ENCODE measurements at places on chromosomes 16 and 17. TPM values are rescaled to one million over a fixed set of nuclear protein-coding genes. Genes with fewer than 3 reads are reported as not detected.

GRCh38 chr17:59456428-59456827, 109.0 kb upstream of the DHX40 start:
- no peak for DNase-seq

DNA sequence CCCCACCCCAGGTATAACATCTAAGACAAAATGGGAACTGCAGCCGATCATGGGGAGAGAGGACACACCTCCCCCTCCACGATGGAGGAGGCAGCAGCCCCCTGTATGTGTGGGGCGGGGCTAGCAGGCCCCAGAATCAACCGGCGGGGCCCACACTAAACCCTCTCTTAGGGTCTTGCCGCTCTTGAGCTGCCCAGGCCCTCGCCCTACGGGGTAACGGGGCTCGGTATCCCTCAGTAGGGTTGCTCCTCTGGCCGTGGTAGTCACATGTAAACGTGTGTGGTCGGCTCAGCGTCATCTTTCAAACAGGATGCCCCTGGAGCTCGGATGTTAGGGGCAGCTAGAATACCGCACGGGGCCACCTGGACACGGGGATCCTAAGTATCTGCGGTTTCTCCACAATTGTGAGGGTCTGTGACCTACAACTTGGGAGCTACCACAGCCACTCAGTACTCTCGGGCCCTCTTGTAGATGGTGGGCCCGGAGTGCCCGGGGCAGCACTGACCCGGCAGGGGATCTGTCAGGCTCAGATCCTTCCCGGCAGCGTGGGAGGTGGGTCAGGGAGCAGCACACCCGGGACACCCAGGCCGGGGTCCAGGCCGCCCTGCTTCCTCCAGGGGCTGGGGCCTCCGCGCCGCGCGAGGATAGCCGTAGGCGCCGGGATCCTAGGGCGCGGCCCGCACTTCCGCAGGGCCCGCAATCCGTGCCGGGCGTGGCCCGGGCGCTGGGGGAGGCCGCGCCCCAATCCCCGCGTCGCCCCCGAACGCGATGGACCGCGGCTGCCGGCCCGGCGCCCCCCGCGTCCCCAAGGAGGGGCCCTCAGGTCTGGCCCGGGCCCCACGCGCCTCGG, 781 bp downstream of the ARHGDIA start:
- DNase-seq = peak; percentile 56

DNA sequence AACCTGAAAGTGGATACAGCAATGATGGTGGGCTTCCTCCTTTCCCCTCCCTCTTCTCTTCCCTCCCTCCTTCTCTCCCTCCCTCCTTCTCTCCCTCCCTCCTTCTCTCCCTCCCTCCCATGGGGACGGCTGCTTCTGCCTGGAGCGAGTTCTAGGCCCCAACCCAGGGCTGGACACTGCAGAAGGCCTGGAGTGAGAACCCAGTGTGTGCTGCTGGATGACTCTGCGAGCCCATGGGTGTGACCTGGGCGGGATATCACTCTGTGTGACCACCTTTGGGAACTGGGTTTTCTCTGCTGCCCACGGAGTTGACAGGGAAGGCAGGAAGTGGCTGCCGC, 242.6 kb upstream of the GSE1 start:
- DNase-seq = no peak

GRCh38 chr17:9226794-9227135, 205.5 kb downstream of the NTN1 start:
- peak; percentile 65 for DNase-seq

- peak; percentile 85 for DNase-seq
These were observed 7.8 kb downstream of the RARA start for GRCh38 chr17:40316571-40317344.

DNA sequence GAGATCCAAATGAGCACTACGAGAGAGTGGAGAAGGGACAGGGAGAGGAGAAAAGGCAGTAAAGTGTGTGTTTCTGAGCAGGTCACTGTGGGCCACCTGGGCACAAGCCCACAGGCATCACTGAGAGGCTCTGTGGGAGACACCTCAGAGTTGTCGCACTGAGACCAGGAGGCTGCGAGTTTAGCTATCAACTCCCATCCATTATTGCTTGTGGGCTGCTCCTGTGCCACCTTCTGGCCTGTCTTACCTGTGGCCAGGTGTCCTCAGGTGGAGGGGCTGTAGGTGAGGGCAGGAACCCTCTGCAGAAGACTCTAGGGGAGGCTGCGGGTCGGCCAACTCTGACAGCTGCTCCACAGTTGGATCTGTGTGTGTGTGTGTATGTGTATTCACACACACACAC, 2.5 kb upstream of the PRR29 start:
- no peak for DNase-seq

GRCh38 chr16:66427036-66427860, at the start of gene BEAN1:
Gene BEAN1, plus strand, starts transcription at chr16:66427295. Its CDS starts 10,382 bp downstream, at chr16:66437677.
- peak; percentile 59 for DNase-seq

DNA sequence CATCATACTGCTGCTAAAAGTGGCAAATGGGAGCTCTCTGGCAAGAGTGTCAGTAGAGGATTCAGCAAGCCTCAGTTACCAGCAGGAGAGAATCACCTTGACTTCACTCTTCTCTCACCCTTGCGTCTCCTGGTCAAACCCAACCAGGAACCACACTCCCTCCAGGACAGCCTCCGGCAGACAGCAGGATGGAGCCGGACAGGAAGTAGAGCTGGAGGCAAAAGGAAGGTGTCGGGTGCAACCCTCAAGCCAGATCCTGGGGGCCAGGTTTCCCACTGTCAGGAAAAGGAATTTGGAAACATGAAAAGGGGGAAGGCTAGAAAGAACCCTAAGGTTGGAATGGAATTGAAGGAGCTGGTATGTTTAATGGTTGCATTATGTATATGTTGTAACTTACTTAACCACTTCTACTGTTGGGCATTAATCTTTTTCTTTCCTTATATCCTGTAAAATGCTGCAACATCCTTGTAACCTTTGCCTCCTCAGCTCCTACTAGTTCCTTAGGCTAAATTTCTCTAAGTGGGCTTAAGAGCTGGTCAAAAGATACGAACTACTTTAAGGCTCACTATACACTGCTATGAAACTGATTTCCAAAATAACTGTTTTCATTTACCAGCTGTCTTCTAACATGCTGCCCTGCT, 40.3 kb downstream of the CYTH1 start:
- no peak for DNase-seq

DNA sequence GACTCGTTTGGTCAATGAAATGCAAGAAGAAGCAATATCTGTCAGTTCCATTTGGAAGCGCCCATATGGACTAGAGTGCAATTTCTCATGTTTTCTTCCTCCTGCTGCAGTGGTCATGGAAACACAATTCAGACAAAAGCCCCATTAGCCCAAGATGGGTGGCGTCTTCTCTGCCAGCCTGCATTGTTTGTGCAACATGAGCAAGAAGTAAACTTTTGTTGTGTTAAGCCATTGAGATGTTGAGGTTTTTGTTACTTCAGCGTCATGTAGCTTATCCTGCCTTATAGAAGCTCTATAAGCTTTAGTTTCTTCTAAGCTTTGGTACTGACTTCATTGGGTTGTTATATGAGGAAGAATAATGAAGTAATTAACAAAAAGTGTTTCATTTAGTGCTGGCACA, 137.4 kb downstream of the NPIPB5 start:
- DNase-seq = no peak

- DNase-seq = no peak
These were observed 34.0 kb downstream of the OR1D5 start for GRCh38 chr17:3029213-3029913.

GRCh38 chr17:38676706-38677504, 2.1 kb upstream of the EPOP start:
- peak; percentile 91 for DNase-seq

- DNase-seq = no peak
These were observed 84.1 kb downstream of the BANP start for GRCh38 chr16:88035292-88035691.

DNA sequence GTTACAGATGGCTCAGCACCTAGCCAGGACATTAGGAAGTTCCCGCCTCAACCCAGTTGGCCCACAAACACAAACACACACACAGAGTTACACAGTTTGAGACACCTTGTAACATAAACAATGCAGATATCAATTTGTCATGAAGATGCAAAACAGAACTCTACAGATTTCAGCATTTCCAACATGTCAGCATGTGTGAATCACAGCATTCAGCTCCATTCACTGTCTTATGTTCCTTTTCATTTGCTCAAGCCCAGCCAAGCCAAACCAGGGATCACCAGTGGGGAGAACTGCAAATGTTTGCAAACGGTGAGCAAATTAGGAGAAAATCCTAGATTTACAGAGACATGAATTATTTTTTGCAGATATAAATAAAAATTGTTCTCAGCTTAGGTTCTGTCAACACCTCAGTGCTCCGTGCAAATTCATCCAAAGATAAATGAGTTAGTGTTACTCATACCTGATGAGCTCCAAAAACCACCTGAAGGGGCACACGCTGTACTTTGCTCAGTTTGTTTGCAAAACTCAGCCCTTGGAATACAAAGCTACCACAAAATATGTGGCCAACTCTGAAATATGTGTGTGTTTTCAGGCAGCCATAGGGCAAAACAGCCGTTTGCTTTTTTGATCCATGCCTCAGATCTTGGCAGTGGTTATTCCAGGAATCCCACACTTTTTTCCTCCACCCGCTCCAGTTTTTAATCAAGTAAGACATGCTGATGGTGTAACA, 16.3 kb upstream of the COX10 start:
- no peak for DNase-seq

DNA sequence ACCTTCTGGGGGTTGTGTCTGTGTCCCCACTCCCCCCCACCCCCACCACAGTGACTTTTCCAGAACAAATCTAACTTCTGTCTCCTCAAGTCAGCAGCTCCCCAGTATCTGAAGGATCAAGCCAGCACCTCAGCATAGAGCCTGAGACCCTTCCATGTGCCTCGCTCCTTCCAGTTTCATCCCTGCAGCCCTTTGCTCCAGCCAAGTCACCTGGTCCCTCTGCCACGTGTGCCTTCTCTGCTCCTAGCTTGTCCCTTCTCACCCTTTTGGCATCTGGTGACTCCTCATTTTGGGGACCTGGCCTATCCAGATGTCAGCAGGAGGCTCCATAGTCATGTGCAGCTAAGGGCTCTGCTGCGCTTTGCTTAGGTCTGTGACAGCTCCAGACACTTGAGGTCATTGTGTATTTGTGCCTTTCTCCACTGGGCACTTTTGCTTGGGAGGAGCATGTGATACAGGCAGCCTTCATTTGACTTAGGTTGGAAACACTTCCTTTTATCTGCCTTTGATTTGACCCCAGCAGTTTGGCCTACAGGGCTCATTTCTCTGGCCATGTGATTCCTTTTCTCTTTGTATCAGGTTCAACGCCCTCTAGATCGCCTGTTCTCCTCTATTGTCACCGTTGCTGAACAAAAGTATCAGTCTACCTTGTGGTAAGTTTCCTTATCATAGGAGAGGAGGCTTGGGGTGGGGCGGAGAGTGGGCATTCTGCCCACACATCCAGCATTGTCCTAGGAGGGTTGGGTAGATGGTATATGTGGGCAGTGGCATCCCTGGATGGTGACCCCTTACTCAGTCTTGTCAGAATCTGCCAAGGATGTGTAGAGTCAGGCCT, 7.1 kb upstream of the NFATC3 start:
- DNase-seq = no peak

GRCh38 chr17:45792995-45793755, 9.1 kb downstream of the CRHR1 start:
- DNase-seq = no peak

- no peak for DNase-seq
These were observed 46.4 kb downstream of the MYH11 start for GRCh38 chr16:15810411-15810810.

DNA sequence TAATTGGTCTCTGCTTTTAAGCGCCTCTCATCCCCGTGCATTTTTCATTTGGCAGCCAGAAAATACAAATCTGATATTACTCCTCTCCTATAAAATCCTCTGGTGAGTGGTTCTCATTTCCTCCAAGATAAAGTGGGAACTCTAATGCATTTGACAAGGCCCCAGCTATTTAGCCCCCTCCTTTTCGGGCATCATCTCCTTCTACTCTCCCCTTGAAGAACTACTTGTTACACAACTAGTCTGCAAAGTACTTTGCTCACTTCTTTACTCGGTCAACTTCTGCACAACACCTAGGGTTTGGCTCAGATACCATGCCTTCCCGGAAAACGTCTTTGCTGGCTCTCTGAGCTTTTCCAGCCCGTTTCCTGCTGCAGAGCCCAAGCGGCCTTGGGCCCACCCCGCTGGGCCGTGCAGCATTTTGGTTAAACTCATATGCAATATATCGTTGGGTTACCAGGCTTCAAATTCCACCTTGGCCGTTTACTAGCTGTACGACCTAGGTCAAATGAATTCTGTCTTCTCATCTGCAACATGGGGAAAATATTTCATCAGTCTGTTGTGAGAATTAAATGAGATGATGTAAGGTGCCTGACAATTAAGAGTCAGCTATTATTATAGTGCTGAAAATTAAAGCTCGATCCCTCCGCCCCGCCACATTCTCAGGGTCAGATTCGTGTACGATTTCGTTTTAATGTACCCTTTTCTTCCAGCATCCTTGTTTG, 883 bp upstream of the TAF15 start:
- DNase-seq = peak; percentile 44

DNA sequence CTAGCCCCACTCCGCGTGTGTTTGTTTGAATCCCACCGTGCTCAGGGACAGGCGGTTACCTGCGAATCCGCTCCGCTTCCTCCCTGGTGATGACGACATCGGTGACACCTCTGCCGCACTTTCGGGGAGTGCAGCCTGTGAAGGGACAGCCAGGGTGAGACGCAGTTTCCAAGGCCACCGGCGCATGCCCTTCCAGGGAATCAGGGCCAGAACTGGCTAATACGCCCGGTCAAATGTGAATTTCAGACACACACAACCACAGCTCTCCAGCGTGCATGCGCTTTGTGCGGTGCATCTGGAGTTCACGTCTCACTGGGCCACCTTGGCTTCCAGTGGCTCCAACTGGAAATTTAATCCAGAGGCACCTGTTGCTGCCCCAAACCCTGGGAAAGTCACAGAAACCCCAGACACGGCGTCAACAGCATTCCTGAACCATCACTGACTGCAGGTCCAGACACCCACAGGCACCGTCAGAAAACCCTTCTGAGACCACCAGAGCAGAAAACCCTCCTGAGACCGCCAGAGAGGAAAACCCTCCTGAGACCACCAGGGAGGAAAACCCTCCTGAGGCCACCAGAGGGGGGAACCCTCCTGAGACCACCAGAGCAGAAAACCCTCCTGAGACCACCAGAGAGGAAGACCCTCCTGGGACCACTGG, 6.6 kb upstream of the HEXD start:
- DNase-seq = no peak

- no peak for DNase-seq
These were observed 26.4 kb upstream of the SLC7A5 start for GRCh38 chr16:87895641-87896141.

The SECTM1 gene
- total RNA-seq = 0.16 TPM

The SMIM36 gene
- not detected for total RNA-seq

The KIF19 gene
- 0.35 TPM for total RNA-seq

The CWC25 gene
- 11.6 TPM for total RNA-seq

The SLFN12 gene
- 9.2 TPM for total RNA-seq

The NPIPB4 gene
- 77.6 TPM for total RNA-seq

The KRTAP4-5 gene
- total RNA-seq = not detected

The PPP1R27 gene
- not detected for total RNA-seq

The G6PC1 gene
- total RNA-seq = not detected

The B4GALNT2 gene
- total RNA-seq = not detected

The PYDC1 gene
- total RNA-seq = not detected

The ZPBP2 gene
- total RNA-seq = not detected

The TMEM238L gene
- total RNA-seq = not detected

The SCNN1G gene
- 1.2 TPM for total RNA-seq

The CTRB2 gene
- total RNA-seq = not detected
